ENCODE measurements at places on chromosomes 12 and 14.

GRCh38 chr14:61602003-61602732 is 93.1 kb upstream of the HIF1A start:
- no peak for DNase-seq

DNA sequence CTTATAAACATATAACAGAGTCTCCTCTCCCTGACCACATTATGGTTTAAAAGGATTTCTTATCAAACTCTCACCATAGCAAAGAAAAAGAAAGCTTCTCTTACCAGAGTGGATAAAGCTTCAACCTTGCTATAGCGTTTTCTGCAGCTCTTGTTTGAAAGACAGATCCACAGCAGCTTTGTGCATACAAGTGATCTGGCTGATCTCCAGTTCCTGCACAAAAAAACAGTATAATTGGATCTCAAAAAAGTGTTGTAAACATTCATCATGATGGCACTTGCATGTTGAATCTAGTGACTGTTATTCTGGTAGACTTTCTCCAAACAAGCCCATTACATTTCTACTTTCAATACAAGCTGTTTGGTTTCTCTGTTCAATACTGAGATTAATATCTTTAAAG is 178.9 kb upstream of the MGAT4C start:
- no peak for DNase-seq

DNA sequence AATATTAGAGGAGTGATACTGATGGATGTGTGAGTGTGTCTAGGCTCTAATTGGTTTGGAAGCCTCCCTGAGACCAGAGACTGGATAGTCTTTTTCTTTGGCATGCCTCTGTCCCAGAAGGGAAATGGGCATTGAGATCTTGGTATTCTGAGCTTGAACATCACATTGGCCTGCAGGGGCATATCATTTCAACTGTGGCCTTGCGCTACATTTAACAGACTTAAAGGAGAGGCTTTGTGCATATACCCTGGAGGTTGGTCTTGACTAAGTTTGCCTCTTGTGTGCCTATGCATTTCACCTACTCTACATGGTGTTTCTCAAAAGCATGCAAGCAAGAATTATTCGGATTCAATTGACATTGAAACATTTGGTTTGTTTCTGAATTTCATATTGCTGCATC is 185.4 kb downstream of the TMTC2 start:
- no peak for DNase-seq

- no peak for DNase-seq
Observed at GRCh38 chr12:68746572-68747180, 700 bp downstream of the SLC35E3 start.

GRCh38 chr12:21998295-21998694 is 47.7 kb upstream of the CMAS start:
- no peak for DNase-seq

DNA sequence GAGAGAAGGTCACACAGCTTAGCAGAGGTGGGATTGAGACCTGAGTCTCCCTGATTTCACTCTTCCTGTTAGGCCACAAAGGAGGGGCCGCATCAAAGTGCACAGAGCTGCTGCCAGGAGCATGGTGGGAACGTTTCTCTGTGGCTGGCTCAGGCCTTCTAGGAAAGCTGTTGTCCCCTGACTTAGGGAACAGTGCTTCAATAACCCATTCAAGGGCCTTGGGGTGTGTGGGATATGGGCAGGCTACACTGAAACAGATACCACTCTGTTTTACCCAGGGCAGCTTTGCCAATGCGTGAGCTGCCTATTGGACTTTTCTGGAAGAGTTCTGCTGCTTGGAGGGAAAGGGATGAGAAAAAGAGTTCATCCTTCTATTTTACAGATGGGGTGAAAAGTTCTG is 110.0 kb downstream of the ADCK1 start:
- DNase-seq, result no peak

Measured in stimulated activated CD8-positive, alpha-beta memory T cell treated with anti-CD3 and anti-CD28 coated beads, Interleukin-15, amount 100 ng/mL, for 24 hours (primary cell).